ENCODE measurements at places on chromosomes 7 and 10. TPM values are rescaled to one million over a fixed set of nuclear protein-coding genes. Genes with fewer than 3 reads are reported as not detected.

The ICA1 gene
- total RNA-seq, result 54.9 TPM

The OIT3 gene
- not detected for total RNA-seq

The SPDYE9 gene
- total RNA-seq, result not detected

The AKR1C4 gene
- not detected for total RNA-seq

The METTL27 gene
- total RNA-seq, result 0.44 TPM

The MCMBP gene
- 24.5 TPM for total RNA-seq

The HPS1 gene
- 31.9 TPM for total RNA-seq

The WNT16 gene
- not detected for total RNA-seq

The BHLHA15 gene
- total RNA-seq, result not detected

The HOXA5 gene
- total RNA-seq, result not detected

The LBX1 gene
- total RNA-seq, result not detected

The NUTM2A gene
- total RNA-seq, result 2.2 TPM

The CCDC6 gene
- 16.4 TPM for total RNA-seq

The COBL gene
- total RNA-seq, result 77.1 TPM

The CCDC172 gene
- not detected for total RNA-seq

The SLC18A3 gene
- total RNA-seq, result not detected

GRCh38 chr7:8040768-8041369, 72.3 kb downstream of the GLCCI1 start:
- no peak overlapping the region for H3K4me3 ChIP-seq
- no peak overlapping the region for H3K27ac ChIP-seq
- no peaks in the 10 kb centered on the region for H3K27me3 ChIP-seq

GRCh38 chr7:12581897-12582296, 11.4 kb downstream of the SCIN start:
- no peaks in the 10 kb centered on the region for H3K4me1 ChIP-seq
- no peak overlapping the region for H3K4me3 ChIP-seq
- H3K36me3 ChIP-seq, result no peaks in the 10 kb centered on the region
- H3K27ac ChIP-seq, result no peak overlapping the region
- DNase-seq, result no peak

DNA sequence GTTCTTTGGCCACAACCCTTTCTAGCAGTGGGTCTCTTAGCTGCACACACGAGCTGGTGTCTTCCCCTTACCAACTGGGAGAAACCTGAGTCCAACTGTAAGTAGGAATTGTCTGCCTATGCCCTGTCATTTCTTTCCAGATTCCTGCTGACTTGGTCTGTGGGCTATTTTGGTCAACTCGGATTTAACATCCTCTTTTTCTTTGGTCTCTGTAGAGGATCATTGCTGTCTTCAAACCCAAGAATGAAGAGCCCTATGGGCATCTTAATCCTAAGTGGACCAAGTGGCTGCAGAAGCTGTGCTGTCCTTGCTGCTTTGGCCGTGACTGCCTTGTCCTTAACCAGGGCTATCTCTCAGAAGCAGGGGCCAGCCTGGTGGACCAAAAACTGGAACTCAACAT, 10.3 kb downstream of the PI4K2A start:
- H3K27ac ChIP-seq, result no peak overlapping the region
- H3K4me1 ChIP-seq, result peaks cover 16% of the 10 kb centered on the region
- DNase-seq, result no peak
- H3K4me3 ChIP-seq, result no peak overlapping the region

DNA sequence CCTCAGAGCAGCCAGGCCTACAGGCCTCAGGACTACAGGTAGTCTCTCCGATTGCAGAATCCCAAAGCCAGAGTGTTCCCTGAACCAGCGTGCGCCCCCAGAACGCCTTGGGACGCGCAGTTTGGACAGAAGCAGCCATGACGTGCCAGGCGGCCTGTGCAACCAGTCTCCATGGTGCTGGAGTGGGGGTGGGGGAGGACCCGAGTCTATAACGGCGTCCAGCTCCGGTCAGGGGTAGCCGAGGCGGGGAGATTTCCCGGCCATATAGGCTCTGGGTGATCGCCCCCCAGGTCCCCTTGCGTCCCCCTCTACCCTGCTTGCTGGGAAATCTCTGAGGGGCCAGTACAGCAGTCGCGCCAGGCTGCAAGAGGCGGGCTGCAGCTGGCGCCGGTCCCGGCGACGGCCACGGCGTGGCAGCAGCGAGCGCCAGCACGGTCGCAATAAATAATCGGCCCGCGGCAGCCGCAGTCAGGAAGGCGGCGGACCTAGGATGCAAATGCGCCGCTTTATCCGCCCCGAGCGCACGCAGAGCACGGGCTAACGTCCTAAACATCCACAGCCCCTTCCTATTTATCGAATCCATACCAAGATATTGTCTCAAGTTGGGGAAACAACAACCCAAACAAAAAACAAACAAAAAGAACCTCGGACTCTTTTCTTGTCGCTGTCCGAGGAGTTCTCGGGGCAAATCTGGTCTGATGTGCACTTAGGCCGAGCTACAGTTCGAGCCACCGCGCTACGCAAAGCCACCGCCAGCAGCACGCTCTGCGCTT, 1.6 kb downstream of the HOXA3 start:
- peak overlapping the region; percentile 55 for H3K4me3 ChIP-seq
- no peak overlapping the region for H3K27ac ChIP-seq
- H3K4me1 ChIP-seq, result peaks cover 56% of the 10 kb centered on the region
- DNase-seq, result peak; percentile 51
- H3K36me3 ChIP-seq, result no peaks in the 10 kb centered on the region

DNA sequence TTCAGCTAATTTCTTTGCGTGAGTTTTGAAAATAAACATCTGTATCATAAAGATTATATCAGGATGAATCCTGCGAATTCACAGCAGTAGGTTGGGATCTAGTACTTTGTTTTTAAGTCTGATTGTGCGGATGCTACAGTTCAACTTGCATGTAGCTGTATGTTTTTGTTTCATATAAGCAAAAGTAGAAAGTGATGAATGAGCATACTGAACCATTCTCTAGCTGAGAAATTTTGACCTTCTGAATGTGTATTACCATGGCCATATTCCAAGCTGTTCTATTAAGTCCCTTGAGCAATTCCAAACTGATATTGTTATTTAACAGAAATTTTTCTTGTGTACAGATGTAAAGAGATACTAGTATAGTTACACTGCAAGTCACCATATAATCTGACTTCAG, 358.8 kb upstream of the MEOX2 start:
- no peak overlapping the region for H3K27ac ChIP-seq
- no peaks in the 10 kb centered on the region for H3K27me3 ChIP-seq
- DNase-seq, result no peak

DNA sequence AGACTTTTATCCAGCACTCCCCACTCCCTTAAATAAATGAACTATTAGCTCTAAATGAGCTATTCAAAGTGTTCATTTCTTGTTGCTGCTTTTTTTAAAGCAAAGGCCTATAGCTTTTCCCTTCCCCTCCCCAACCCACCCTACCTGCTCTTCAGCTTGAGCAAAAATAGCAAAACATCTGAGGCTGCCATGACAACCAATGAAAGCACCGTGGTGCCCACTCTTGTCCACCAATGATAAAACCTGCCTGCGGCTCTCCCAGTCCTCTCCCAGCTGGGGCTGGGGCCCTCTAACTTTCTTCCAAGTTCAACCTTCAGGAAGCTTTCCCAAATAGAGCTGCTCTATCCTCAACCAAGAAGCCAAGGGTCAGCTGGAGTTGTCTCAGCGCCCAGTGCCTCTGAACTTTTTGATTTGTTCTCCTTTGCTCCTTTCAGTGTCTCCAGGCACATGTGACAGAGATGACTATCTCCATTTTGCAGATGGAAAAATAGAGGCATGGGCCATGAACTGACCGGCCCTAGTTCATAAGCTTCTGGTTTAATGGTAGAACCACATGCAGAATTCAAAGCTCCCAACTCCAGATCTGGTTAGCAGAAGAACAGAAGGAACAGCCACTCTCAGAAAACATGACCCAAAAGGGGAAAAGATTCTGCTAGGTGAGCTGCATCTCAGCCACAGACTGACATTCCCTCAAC, 47.7 kb downstream of the PIK3AP1 start:
- DNase-seq, result no peak
- H3K27ac ChIP-seq, result no peak overlapping the region
- H3K4me3 ChIP-seq, result no peak overlapping the region
- no peaks in the 10 kb centered on the region for H3K4me1 ChIP-seq
- no peaks in the 10 kb centered on the region for H3K36me3 ChIP-seq

- peaks cover 35% of the 10 kb centered on the region for H3K4me1 ChIP-seq
- no peak overlapping the region for H3K4me3 ChIP-seq
- DNase-seq, result no peak
- H3K36me3 ChIP-seq, result peaks cover 50% of the 10 kb centered on the region
These were observed 3.3 kb upstream of the SEC31B start for GRCh38 chr10:100522945-100523344.

GRCh38 chr7:38122501-38122900, 55.5 kb upstream of the STARD3NL start:
- no peak overlapping the region for H3K4me3 ChIP-seq
- H3K36me3 ChIP-seq, result no peaks in the 10 kb centered on the region
- no peak overlapping the region for H3K27ac ChIP-seq
- no peaks in the 10 kb centered on the region for H3K27me3 ChIP-seq
- H3K4me1 ChIP-seq, result no peaks in the 10 kb centered on the region

- H3K4me3 ChIP-seq, result no peak overlapping the region
- H3K36me3 ChIP-seq, result no peaks in the 10 kb centered on the region
- DNase-seq, result no peak
- H3K27ac ChIP-seq, result no peak overlapping the region
- no peaks in the 10 kb centered on the region for H3K4me1 ChIP-seq
These were observed 230.4 kb downstream of the ADK start for GRCh38 chr10:74381291-74381853.

- no peak for DNase-seq
- no peaks in the 10 kb centered on the region for H3K36me3 ChIP-seq
- H3K4me3 ChIP-seq, result no peak overlapping the region
These were observed 49.9 kb upstream of the RELN start for GRCh38 chr7:104039363-104039762.

- no peak overlapping the region for H3K4me3 ChIP-seq
- no peaks in the 10 kb centered on the region for H3K4me1 ChIP-seq
- no peaks in the 10 kb centered on the region for H3K36me3 ChIP-seq
- no peak for DNase-seq
- H3K27me3 ChIP-seq, result peaks cover 10% of the 10 kb centered on the region
- H3K27ac ChIP-seq, result no peak overlapping the region
These were observed 448.5 kb downstream of the XPNPEP1 start for GRCh38 chr10:109474812-109475211.

DNA sequence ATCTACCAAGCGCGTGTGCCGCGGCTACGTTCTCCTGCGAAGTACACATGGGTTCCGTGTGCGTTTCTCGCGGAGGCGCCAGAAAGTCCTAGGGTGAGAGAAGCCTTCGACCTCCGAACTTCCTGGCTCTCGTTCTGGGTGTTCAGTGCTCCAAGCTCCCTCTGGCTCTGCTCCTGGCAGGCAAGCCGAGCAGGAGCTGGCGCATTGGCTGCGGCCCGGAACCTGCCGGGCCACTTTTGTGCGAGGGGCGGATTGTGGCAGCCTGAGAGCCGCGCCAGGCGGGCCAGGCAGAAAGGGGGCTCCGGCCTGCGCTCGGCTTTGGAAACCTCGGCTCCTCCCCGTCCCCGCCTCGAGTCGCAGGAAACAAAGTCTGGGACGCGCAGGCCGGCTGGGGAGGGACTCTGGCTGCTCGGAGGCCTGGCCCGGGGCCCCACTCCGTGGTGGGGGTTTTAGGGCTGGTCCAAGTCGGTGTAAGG, 9.6 kb downstream of the EMX2 start:
- peaks cover 31% of the 10 kb centered on the region for H3K4me1 ChIP-seq
- DNase-seq, result no peak
- no peak overlapping the region for H3K4me3 ChIP-seq
- peaks cover 100% of the 10 kb centered on the region for H3K27me3 ChIP-seq
- H3K27ac ChIP-seq, result no peak overlapping the region

DNA sequence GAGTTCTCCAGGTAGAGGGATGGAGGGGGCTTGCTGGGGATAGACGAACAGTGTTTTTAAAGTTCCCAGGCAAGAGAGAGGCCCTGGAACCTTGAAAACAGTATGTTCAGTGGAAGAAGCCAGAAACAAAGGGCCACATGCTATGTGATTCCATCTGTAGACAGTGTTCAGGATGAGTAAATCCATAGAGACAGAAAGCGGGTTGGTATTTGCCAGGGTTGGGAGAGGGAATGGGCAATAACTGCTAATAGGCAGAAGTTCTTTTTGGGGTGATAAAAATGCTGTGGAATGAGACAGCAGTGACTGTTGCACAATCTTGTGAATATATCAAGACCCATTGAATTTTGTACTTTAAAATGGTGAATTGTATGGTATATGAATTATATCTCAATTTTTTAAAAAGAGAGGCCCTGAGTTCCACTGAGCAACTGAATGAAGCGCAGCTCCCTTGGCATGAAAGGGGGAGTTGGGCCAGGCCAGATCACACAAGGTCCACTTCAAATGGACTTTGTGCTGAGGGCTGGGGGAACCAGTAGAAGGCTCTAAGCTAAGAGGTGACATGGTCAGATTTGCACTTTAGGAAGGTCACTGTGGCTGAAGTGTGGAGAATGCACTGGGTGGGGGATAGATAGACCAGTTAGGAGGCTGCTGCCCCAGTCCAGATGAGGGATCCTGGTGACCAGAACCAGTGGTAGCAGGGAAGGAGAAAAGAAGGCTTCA, 34.0 kb downstream of the LEP start:
- no peaks in the 10 kb centered on the region for H3K36me3 ChIP-seq
- H3K4me3 ChIP-seq, result no peak overlapping the region
- H3K27me3 ChIP-seq, result peaks cover 36% of the 10 kb centered on the region
- no peak for DNase-seq

DNA sequence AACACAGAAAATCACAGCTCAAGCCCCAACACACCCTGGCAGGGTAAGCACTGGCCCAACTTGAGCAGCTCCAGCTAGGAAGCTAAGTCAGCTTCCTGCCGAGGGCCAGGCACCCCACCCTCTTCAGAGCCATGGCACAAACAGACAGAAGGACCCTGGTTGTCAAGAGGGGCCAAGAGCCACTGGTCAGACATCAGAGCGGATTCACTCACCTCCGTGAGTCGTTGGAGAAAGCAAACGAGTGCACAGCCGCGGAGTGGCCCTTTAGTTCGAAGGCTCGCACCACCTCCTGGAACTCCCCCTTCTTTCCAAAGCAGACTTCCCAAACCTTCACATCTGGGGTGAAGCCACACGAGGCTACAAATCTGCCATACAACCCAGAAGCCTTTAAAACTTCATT, 7.4 kb downstream of the TBL2 start:
- H3K27me3 ChIP-seq, result no peaks in the 10 kb centered on the region
- H3K27ac ChIP-seq, result no peak overlapping the region
- DNase-seq, result no peak

- peaks cover 28% of the 10 kb centered on the region for H3K27me3 ChIP-seq
- DNase-seq, result no peak
- H3K36me3 ChIP-seq, result no peaks in the 10 kb centered on the region
- no peaks in the 10 kb centered on the region for H3K4me1 ChIP-seq
- no peak overlapping the region for H3K4me3 ChIP-seq
These were observed 97.3 kb upstream of the MPP7 start for GRCh38 chr10:28400176-28400575.

- no peak overlapping the region for H3K4me3 ChIP-seq
- no peak overlapping the region for H3K27ac ChIP-seq
These were observed 10.9 kb upstream of the RBP3 start for GRCh38 chr10:47337310-47337709.

- H3K36me3 ChIP-seq, result no peaks in the 10 kb centered on the region
- H3K27ac ChIP-seq, result no peak overlapping the region
- H3K4me3 ChIP-seq, result no peak overlapping the region
- DNase-seq, result no peak
These were observed 30.6 kb downstream of the MAPK8 start for GRCh38 chr10:48336978-48337599.

GRCh38 chr10:110181451-110181850, 26.0 kb upstream of the MXI1 start:
- H3K27ac ChIP-seq, result no peak overlapping the region
- peaks cover 6% of the 10 kb centered on the region for H3K4me1 ChIP-seq
- H3K4me3 ChIP-seq, result no peak overlapping the region
- no peak for DNase-seq

- H3K27ac ChIP-seq, result no peak overlapping the region
- DNase-seq, result no peak
- no peaks in the 10 kb centered on the region for H3K4me1 ChIP-seq
- H3K36me3 ChIP-seq, result no peaks in the 10 kb centered on the region
- no peak overlapping the region for H3K4me3 ChIP-seq
These were observed 115.8 kb upstream of the SEC61G start for GRCh38 chr7:54874804-54875203.
